ENCODE measurements at places on chromosomes 11 and 22.

GRCh38 chr11:70644343-70645060 is 246.2 kb downstream of the CTTN start:
- DNase-seq = no peak

DNA sequence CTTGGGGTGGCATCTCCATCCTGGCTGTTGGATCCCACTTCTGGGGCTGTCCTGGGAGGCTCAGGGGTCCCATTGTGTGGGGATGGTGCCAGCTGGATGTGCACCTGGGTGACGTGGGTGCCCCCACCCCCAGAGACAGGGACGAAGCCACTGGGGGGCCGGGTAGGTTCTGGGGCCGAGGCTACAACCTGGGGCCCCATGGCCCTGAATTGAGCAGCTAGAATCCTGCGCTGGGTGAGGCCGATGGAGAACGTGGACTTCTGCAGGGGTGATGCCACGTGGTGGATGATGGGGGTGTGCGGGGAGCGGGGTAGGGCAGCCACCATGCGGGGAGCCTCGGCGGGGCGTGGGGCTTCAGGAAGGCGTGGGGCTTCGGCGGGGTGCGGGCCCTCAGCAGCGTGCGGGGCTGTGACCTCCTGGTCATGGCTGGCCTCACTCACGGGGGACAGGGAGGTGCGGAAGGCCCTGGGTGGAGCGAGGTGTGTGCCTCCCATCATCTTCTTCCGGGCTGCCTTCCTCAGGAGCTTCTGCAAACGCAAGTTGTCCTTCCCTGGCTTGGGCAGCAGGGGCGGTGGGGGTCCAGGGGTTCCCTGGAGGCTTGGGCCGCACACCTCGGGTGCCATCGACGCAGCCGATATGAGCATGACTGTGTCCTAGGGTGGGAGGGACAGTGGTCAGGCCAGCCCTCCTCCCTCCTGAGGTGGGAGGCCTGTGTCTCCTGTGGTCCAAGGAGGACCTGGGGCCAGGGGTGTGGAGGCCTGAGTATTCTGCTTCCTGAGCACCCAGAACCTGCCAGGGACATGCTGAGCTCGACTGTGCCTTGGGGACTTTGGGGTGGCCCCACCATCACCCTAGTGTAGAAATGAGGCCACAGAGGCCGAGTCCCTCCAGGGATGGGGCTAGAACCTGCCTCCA is 1.5 kb downstream of the PRR33 start:
- no peak for DNase-seq

GRCh38 chr22:28332410-28332809 is 347.2 kb downstream of the TTC28 start:
- DNase-seq = no peak

- DNase-seq = no peak
These were observed 69.5 kb upstream of the TBCEL start for GRCh38 chr11:120954381-120954780.

DNA sequence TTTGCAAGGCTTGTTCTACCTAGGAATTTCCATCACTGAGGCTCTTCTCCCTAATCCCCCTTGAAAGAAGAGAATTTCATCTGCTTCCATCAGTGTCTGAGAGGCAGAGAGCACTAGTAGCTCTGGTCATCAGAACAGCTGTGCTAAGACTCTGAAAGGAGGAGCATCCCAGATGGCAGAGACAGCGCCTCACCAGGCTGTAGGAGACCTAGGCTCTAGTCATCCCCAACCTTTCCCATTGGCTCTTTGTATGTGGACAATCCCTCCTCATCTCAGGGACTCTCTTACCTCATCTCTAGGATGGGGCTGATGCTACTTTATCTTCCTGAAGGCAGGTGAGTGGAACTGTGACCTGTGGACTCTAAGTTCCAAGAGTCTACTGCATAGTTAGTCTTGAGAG is 8.8 kb upstream of the OR9I1 start:
- DNase-seq = no peak

DNA sequence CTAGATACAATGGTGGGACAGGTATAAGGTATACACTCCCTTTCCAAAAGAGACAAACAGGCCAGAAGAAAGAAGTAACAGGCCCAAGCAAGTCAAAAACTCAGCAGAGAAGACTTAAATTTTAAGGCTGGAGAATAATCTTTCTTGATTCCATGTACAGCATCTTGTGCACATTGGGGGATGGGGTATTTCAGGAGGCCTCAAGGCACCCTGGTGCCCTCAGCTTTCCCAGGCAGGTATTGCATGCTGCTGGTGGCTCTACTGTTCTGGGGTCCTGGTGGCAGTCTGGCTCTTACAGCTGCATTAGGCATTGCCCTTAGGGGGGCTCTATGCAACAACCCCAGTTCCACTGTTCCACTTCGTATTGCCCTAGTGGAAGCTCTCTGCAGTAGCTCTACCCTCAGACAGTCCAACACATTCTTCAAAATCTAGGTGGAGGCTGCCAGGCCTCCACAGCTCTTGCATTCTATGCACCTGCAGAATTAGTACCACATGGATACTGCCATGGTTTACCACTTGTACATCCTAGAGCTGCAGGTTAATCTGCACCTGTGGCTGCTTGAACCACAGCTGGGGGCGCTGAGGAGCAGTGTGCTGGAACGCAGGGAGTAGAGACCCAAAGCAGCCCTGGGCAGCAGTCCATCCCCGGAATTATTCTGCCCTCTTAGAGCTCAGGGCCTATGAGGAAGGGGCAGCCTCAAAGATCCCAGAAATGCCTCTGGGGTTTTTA is 4.2 kb upstream of the CTSC start:
- DNase-seq = no peak

GRCh38 chr22:35380013-35380412 is 883 bp upstream of the HMOX1 start:
- no peak for DNase-seq

DNA sequence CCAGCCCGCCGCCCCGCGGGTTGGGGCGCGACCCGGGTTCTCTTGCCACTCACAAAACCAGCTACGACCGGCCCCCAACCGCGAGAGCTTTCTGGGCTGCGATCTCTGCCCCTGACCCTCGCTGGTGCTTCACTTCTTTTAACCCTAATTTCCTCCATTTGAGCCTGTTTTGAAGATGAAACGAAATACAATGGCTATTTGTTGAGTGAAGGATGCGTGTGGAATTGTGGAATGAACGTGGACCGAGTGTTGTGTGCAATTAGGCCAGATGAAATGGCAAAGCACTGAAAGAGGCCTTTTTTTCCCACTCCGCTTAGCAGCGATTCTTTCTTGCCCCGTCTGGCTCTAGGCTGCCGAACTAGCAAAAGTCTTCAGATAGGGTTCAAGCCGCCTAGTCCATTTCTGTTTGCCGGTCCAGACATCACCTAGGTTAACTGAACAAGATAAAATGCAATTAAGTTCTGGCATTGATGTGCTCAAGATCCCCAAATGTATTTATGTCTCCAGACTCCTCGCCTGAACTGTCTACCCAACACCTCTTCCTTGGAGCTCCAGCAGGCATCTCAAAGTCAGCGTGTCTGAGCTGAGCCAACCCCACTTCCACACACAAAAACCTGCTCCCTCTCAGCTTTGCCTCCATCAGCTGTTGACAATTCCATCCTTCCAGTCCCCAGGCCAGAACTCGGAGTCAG is 471 bp upstream of the TMEM184B start:
- DNase-seq = no peak

DNA sequence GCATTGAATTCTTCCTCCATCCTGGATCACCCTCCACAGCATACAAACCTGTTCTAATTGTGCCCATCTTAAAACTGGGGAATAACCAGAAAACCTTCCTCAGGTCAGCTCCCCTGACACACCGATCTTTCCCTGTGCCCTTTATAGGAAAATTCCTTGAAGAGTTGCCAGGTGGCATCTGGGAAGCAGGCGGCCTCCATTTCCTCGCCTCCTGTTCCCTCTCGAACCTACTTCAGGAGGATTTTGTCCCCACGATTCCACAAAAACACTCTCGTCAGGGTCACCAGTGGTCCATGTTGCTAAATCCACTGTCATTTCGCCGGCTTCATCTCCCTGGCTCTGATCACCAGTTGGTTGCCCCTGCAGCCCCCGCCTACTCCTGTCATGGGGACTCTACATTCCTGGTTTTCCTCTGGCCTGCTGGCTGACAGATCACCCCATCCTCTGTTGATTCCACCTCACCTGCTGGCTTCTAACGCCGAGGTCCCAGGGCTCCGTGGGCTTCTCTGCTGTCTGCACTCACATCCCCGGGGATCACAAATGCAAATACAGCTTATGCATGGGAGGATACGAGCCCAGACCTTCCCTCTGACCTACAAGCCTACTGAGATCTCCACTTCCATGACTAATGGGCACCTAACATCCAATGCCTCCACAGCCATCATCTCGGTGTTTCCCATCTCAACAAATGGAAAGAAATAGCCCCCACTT is 92.5 kb upstream of the PRDM11 start:
- no peak for DNase-seq

DNA sequence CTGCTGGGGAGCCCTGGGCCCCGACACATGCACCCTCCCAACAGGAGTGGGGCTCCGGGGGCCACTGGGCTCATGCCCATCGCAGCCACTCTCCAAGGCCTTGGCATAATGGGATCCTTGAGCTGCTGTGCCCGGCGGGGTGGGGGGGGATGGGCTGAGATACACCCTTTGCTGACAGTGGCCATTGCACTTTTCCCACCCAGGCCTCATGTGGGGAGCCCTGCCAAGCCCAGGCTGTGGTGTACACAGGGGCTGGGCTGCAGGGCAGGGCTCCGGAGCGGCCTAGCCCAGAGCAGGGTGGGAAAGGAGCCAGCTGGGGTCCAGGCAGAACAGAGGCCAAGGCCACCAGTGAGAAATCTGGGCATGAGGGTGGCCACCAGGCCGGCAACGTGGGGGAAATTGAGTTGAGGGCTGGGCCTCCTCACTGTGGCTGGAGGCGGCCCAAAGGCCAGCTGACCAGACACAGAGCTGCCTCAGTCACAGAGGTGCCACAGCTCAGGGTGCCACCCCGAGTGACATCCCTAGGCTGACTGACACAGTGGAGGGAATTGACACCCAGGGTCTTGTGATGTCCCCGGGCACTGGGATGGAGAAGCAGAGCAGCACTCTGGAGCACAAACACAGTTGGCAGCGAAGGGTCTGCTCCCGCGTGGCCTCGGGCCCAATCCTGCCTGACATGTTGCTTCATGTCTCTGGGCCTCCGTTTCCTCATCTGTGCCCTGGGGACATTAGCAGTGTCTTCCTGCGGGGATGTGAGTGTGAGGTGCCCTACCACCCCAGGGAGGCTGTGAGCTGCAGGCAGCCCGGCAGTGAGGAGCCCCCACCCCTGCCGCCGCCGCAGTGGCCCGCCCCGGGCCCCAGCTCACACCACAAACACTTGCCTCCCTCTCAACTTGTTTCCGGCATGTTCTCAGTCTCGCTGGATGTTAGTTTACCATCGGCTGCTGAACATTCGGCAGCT is 30.4 kb downstream of the RTN4R start:
- no peak for DNase-seq

GRCh38 chr22:25156736-25157135 is 42.9 kb upstream of the CRYBB3 start:
- no peak for DNase-seq

GRCh38 chr22:28706845-28707244 is 27.2 kb upstream of the TTC28 start:
- DNase-seq = no peak

DNA sequence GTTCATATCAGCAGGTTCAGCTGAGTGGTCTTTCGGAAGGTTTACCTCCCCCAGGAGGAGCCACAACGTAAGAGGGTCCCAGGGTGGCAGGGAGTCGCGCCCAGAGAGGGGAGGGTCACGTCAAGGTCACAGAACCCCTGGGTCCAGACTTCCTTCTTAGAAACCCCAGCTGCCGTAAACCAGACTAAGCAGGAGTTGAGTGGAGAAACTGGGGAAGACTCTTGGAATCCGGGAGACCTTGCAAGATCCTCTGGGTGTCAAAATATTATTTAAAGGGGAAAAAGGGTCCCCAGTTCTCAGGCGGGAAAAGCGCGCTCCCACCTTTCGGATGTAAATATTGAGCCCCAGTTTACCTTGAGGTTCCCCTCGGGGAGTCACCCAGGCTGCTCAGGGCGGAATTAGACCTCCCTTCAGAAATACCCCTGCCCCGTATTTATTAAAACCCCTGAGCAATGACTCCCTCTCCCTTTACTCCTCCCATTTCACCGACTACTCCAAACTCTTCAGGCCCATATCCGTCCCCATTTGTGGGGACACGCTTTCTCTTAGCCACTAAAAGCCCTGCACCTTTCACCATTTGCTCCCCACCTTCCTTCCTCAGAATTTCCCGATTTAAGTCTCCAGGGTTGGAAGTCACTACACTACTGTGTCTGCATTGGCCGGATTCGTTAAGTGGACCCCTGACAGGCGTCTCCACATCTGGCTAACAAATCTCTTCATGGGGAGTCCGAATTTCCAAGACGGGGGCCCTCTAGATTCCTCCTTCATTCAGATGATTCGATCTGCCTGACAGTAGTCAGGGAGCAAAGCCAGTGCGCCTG is 4.2 kb downstream of the SLC17A6 start:
- DNase-seq = no peak
